Fibroblast of the aortic adventitia (primary cell): ENCODE measurements at places on chromosomes 6 and 20.

DNA sequence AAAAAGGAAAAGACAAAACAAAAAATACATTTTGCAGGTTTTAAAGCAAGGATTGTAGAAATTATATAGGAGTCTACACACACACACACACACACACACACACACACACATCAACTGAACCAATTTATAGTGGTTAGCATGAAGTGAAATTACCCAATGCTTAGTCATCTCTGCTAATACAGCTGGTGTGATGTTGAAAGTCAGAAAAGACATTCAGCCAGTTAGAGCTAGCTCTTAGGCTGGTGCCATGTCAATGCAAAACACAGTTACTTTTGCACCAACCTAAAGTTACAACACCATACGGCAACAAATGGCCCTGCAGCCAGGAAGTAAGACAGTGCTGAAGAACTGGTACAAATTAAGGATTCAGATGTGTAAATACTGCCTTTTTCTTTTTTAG, 15.2 kb downstream of the FAM210B start:
- DNase-seq, result peak; percentile 93

GRCh38 chr6:50907565-50907964, 88.9 kb downstream of the TFAP2B start:
- no peak for DNase-seq

DNA sequence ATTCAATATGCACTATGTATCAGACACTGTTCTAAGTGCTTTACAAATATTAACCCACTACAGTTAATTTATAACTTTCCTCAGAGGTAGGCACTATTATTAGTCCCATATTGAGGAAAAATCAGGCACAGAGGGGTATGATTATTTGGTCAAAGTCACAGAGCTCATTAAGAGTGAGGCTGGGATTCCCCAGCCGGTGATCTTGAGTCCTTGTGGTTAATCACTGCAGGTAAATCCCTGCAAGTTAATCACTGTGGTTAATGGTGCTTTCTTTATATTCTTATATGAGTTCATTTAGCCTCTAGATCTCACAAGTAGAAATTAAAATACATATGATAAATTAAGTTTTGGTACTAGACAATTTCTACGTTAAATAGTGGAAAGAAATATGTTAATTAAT, 9.2 kb downstream of the CRYBG1 start:
- no peak for DNase-seq

DNA sequence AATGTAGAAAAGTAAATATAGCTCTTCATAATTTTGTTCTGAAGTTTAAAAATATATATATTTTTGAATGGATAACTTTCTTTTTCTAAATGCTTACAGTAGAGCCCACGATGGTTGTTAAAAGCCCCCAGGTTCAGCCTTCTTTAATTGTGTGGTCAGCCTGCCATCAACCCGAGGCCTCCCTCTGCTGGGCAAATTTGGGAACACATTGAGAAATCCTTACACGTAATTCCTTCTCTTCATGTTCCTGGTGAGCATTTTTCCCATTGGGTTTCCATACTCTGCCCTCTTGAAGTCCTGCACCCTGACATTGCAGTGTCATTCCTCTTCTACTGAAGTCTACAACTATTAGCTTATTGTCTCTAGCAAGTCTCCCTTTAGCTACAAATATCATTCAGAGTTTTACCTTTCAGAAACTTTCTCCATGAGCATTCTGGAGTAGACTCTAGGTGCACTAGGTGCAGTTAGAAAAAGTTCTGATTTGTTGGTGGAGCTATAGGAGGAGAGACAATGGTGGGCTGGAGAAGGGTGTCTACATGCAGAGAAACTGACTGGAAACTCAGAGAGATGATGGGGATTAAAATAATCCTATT, 40.6 kb downstream of the TRIM38 start:
- DNase-seq, result peak; percentile 70

DNA sequence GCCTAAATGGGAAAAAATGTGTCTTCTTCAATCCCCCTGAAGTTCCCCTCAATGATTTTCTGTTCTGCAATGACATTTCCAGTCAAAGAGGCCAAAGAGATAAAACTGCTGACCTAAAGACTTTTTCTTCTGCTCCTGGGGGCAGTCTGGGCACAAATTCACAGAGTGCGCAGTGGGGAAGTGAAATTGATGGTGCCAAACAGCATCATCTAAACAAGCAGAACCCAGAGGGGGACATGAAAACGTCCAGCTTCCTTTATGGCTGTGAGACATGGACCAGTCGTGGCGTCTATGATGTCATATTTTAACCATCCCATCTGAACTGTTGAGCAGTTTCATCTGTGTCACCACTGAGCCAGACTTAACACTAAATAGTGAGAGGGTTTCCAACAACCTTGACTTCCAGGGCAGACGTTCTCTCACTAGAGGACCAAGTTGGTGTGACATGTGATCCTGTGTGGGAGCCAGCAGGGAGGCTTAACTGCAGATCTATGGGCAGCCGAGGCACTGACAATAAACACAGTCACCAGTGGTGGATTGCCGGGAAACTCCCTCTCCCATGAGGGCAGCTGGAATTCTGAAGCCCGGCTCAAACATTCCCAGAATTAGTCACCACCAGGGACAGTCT, 12.4 kb downstream of the SCML4 start:
- peak; percentile 32 for DNase-seq

GRCh38 chr6:5645328-5646290, 361.1 kb downstream of the NRN1 start:
- DNase-seq, result no peak

DNA sequence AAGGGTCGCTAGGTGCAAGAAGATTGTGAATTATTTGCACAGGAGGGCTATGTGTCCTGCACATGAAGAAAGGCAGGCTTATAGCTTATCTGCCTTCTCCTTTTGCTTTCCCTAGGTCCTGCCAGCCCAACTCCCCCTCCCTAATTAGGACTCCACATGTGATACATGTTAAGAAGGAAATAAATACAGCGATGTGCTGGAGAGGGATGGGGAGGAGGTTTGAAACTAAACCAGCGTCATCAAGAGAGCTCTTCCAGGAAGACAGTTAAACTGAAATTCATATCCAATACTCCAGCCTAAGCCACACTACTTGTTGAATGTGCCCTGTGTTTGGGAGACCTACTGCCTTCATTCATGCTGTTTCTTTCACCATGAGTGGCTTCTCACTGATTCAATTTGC, 34.9 kb upstream of the UTRN start:
- peak; percentile 11 for DNase-seq

DNA sequence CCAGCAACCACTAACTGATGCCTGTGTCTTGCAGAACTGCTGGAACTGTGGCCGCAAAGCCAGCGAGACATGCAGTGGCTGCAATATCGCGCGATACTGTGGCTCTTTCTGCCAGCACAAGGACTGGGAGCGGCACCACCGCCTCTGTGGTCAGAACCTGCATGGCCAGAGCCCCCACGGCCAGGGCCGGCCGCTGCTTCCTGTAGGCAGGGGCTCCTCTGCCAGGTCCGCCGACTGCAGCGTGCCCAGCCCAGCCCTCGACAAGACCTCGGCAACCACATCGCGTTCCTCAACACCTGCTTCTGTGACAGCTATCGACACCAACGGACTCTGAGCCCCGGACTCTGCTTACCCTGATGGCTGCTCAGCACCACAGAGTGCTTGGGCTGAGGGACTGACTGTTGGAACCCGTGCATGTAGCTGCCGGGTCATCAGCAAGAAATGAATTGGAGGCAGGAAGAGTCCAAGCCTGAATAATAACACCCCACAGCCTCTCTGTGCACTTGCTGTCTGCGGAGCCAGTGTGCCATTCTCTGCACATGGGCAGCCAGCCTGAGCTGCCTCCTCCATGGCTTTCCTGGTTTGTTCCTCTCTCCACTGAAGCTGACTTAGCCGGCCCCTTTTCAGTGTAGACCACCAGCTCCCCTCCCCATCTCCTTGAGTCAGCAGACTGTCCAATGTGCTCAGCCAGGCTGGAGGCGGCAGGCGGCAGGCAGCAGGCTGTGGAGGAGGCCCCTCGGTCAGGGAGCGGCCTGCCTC, 17.6 kb upstream of the C20orf144 start:
- DNase-seq, result no peak
